Type B pancreatic cell (in vitro differentiated cells): ENCODE measurements at places on chromosomes 2 and 18.

DNA sequence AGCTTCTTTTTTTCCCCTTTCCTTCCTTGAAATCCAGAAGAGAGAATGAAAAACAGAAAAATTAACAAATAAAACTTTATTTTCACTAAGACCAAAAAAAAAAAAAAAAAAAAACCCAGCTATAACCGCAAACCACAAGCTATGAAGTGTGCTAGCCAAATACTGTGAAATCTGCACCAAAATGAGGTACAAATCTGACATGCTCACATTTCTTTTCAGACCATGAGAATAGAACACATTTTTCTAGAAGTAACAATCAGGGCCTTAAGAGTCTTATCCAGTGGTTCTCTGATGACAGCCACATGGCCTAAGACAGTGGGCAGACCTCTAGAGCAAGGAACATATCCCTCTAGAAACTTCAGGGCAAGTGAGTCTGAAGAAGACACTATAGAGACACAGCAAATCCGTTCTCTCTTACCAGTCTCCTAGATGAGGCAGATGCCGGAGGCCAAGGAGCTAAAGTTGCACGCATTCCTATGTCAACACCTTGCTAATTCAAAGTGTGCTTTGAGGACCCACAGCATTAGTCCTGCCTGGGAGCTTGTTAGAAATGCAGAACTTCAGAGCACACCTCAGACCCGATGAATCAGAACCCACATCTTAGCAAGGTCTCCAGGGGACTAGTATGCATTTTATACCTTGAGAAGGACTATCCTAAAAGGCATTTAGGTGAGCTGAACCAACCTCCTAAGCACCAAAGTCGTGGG lies 317.1 kb downstream of the MYCN start:
- no peak for DNase-seq

DNA sequence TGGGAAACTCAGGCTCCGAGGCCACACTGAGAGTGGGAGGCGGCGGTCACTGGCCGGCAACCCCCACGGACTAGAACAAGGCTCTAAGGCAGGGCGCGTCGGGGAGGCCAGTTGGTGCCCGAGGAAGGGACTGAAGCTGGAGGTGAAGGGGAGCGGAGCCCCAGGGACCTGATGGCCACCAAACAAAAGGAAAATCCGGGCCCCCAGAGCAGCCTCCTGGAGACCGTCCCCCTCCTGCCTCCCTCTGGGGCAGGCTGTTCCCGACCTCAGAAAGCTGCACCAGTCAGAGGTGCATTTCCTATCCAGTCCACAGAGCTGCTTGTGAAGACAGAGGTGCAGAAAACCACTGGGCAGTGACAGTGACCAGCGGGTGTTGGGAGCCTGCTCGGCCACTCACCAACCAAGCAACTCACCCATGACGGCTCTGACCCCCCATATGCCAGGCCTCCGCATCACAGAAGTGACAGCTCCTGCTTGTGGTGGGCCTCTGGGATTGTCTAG lies 172.7 kb downstream of the TWIST2 start:
- DNase-seq = no peak

- no peak for DNase-seq
These were observed 30.6 kb upstream of the CEP68 start for GRCh38 chr2:65025453-65026123.

GRCh38 chr2:121071034-121071504 lies 213.9 kb downstream of the TFCP2L1 start:
- peak; percentile 85 for DNase-seq

- no peak for DNase-seq
These were observed 284.3 kb downstream of the ERBB4 start for GRCh38 chr2:212254339-212254738.

DNA sequence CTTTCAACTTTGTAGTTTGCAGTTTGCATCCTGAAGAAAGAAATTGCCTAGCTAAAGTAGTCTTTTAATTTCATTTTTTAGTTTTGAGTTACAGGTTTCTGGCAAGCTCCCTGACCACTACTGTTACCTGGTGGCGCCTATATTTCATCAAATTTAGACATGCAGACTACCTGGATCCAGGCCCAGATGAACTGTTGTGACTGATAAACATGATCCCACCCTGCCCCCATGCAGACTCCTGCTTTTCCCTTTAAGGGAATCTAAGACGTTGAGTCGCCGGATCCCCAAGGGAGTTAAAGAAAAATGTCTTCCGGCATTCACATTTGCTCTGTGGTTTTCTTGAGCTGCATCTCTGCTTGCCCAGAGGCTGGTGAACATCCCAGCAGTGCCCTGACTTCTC lies 22.2 kb downstream of the METAP1D start:
- no peak for DNase-seq

- no peak for DNase-seq
These were observed 91.0 kb downstream of the CTIF start for GRCh38 chr18:48629730-48630324.

DNA sequence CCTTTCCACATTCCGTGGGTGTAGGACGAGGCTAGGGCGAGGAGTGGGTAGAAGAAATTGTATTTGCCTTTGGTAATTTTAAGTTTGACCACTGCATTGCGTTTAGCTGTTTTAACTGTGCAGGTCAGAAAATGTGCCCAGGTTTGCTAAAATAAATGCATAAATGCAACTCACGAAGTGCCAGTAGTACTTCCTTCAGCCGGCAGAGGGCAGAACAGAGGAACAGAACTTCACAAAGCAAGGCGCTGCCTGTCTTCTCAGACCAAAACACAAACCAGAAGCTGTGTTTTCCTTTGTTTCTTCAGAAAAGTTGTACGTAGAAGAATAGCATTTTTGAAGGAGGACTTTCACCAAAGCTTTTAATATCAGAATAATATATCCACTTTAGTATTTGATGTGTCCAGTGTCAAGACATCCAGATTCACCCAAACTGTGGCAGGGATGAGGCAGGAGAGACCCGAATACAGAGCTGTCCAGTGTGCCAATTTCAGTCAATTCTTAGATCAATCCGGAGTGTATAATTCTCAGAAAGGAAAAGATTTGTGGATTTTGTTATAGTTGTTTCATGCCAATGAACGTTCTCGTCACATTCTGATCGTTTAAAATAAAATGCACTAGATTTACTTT lies 348.6 kb downstream of the DLGAP1 start:
- DNase-seq = peak; percentile 72

DNA sequence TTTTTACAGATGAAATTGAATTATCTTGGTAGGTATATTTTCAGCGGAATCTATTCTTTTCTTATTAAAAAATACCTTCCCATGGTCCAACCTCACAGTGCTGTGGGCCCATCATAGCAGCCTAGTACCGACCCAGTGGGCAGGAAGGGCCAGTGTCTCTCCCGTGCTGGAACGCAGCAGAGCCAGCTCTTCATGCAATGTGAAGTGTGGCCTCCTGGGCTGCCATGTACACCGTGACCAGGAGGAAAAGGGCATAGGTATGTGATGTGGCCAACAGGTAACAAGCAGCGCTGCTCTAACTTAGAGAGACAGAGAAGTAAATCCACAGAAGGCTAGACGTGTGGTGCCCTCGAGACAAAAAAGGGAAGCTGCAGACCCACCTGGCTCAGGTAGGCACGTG lies 221.1 kb upstream of the SALL3 start:
- peak; percentile 31 for DNase-seq

- DNase-seq = no peak
These were observed 88.7 kb upstream of the MAP4K3 start for GRCh38 chr2:39525636-39526412.

GRCh38 chr2:26934335-26934724 lies 36.1 kb upstream of the MAPRE3 start:
- DNase-seq = no peak

GRCh38 chr2:159089543-159089942 lies 121.1 kb downstream of the TANC1 start:
- no peak for DNase-seq

GRCh38 chr18:26565514-26565913 lies 17.2 kb upstream of the KCTD1 start:
- DNase-seq = no peak

DNA sequence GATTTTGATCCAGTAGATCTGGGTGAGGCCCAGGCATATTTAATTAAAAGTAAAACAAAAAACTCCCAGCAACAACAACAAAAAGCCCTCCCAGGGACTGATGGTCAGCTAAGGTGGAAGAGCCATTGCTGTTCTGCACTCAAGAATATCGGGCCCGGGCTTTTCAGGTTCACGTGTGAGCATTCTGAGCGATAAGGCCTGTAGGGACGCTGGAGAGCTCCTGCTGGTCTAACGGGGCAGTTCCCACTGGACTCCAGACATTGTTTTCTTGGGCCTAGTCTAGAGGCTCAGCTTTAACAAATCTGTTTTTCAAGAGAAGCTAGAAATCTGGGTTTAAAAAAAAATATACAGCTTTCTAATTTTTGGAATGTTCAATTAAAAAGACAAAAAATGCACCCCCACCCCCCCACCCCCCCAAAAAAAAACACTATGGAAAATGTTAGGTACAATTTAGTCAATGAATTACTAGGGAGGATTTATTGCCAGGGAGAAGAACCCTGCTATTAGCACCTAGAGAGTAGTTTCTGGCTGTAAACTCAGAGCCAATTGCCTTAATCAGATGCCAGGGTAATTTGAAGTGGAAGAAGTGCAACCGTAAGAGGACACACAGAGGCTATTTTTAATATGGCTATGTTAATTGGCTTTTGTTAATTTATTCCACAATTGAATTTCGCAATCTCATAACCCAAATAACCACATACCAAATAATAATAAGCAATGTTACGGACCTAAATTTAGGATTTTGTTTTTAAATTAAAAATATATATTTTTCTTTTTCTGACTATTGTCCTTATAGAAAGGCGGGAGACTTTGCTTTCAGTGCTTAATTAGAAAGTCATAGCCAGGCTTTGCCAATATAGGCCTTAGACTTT lies 78.9 kb downstream of the MAP4K4 start:
- DNase-seq = no peak

- no peak for DNase-seq
These were observed 108.4 kb upstream of the BZW1 start for GRCh38 chr2:200703127-200703925.

- no peak for DNase-seq
These were observed 160.8 kb upstream of the KYNU start for GRCh38 chr2:142716463-142717242.

DNA sequence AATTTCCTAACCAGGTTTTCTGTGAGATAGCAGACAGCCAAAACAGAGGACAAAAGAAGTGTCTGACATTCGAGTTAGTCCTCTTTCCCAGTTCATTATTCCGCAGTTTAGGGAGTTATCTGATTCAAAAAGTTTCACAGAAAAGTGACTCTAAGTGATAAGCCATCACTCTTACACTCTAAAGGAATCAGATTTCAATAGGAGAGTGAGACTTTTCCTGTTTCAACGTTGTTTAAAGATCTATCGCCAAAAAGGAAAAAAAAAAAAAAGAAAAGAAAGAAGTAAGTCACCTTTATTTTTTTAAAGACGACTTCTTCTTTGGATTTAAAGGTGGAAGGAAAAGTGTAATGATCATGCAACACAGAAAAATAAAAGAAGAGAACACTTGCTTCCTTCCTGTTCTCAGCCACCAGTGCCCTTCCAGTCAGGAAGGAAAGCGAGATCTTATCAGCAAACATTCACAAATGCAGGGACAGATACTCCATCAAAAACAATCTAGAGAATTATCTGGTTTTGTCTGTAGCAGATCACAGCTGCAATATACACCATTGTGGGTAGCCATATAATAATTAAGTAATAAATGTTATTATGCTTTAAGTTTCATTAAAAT lies 49.8 kb downstream of the TFPI start:
- DNase-seq = no peak

- DNase-seq = no peak
These were observed 76.6 kb upstream of the ITGA4 start for GRCh38 chr2:181380581-181380980.

- DNase-seq = no peak
These were observed 223.6 kb downstream of the SLC8A1 start for GRCh38 chr2:40228310-40228709.

GRCh38 chr2:160555420-160556071 lies 61.9 kb upstream of the RBMS1 start:
- DNase-seq = no peak

- no peak for DNase-seq
These were observed 415.9 kb downstream of the GRB14 start for GRCh38 chr2:164205347-164205746.

GRCh38 chr2:184938221-184938985 lies 340.1 kb downstream of the ZNF804A start:
- no peak for DNase-seq

- no peak for DNase-seq
These were observed 31.6 kb downstream of the TRAPPC12 start for GRCh38 chr2:3411103-3411502.

DNA sequence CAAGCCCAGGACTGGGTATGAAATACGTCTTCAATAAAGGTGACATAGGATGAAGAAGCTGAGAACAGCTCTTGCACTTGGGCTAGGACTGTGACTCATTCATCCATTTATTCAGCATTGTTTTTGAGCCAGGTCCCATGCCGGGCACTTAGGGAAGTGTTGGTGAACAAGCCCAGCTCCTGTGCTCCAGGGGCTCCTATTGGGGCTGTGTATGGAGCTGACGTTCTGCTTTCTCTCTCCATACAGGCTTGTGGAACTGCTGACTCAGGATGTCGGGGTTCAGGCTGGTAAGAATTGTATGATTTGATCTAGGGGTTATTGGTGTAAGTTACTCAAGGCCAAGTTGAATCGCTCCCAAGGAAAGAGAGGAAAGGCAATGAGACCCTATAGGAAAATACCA lies 24.0 kb downstream of the MYO7B start:
- no peak for DNase-seq

GRCh38 chr2:80454628-80455027 lies 150.1 kb upstream of the LRRTM1 start:
- no peak for DNase-seq

DNA sequence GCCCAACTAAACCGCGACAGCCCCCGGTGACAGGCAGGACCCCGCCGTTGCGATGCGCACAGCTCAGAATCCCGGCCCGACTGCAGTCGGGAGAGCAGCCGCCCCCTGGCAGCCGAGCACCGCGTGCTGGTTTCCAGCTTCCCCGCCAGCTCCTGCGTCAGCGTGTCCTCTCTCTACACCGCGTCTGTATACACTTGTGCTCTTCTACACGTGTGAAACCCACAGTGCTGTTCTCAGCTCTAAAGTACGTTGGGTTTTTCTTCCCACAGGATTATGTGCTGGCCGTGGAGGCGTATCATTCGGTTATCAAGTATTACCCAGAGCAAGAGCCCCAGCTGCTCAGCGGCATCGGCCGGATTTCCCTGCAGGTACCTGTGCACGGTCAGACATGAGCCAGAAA lies 54.0 kb downstream of the ADI1 start:
- DNase-seq = no peak
